ENCODE measurements at places on chromosomes 7 and 10.
A peak's percentile ranks its signal among the peaks of the same experiment; 100 is the strongest.

- no peaks in the 10 kb centered on the region for H3K36me3 ChIP-seq
- peak; percentile 65 for DNase-seq
- H3K4me1 ChIP-seq: peaks cover 23% of the 10 kb centered on the region
- peaks cover 76% of the 10 kb centered on the region for H3K27me3 ChIP-seq
- peak overlapping the region; percentile 85 for H3K4me3 ChIP-seq
Observed at GRCh38 chr10:33336582-33337325, 2.3 kb upstream of the NRP1 start.

DNA sequence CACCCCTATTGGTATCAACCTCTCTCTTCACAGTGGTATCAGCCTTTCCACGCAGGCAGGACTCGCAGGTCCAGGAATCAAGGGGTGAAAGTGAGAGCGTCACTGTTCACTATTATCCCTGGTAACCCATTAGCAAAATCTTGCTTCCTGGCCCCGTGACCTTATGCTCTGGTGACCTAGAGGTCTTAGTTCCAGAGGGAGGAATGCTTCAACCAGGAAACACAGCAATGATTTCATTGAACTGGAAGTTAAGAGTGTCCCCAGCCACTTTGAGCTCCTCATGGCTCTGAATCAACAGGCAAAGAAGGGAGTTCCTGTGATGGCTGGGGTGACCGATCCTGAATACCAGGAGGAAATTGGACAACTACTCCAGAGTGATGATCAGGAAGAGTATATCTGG lies 90.6 kb downstream of the CUL2 start:
- no peak overlapping the region for H3K27ac ChIP-seq
- no peaks in the 10 kb centered on the region for H3K36me3 ChIP-seq
- no peaks in the 10 kb centered on the region for H3K27me3 ChIP-seq
- H3K4me1 ChIP-seq: 0 out of 2 replicates have a peak, but pooled peaks cover 3% of the 10 kb centered on the region
- no peak overlapping the region for H3K4me3 ChIP-seq

- no peaks in the 10 kb centered on the region for H3K27me3 ChIP-seq
- no peaks in the 10 kb centered on the region for H3K36me3 ChIP-seq
- DNase-seq: no peak
- H3K4me1 ChIP-seq: peaks cover 49% of the 10 kb centered on the region
- H3K27ac ChIP-seq: no peak overlapping the region
- H3K4me3 ChIP-seq: no peak overlapping the region
Observed at GRCh38 chr10:86836044-86836443, 79.6 kb downstream of the BMPR1A start.

DNA sequence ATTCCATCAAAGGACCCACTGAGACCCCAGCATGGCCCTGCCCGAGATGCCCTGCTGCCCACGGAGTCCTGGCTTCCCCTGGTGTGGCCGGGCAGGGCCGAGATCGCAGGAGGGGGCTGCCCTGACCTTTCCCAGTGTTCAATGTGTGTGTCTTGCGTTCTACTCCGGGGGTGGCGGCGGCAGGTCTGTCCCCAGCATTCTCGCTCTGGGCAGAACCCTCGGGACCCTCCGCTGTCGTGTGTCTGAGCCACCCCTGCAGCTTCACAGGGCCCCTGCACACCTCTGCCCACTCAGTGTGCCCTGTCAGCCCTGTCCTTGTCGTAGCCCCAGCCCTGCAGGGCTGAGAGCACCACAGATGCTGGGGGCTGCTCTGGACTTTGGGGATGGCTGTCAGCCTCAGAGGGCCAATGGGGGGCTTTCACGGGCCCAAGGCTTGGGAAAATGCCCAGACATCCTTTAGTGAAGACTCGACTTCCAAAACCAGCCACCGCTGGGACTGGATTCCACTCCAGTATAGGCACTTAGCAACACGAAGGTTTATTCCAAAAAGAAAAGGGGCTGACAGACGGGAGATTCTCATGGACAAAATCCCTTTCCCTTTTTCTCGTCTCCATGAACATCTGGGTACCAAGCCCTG lies 30.0 kb upstream of the KNDC1 start:
- no peaks in the 10 kb centered on the region for H3K36me3 ChIP-seq
- H3K27me3 ChIP-seq: no peaks in the 10 kb centered on the region
- DNase-seq: no peak
- no peaks in the 10 kb centered on the region for H3K4me1 ChIP-seq

GRCh38 chr10:61964949-61965702 lies 63.6 kb downstream of the ARID5B start:
- H3K27me3 ChIP-seq: no peaks in the 10 kb centered on the region
- H3K4me3 ChIP-seq: no peak overlapping the region
- H3K27ac ChIP-seq: no peak overlapping the region

DNA sequence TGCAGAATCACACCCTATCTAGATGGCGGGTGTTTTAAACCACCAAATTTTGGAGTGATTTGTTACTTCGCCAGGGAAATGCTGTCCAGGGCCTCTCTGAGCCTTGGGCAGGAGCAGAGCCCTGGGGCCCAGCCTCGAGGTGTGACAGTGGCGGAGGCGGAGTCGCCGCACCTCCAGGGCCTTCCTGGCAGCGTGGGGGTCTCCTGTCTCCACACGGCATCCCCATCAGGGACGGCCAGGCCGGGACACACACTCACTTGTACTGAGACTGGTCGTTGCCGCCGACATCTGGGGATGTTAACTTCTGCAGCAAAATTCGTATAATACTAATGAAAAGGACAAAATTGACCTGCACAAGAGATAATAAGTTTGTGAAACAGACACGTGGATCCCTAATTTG lies 110.7 kb downstream of the VIPR2 start:
- no peak overlapping the region for H3K4me3 ChIP-seq
- H3K27ac ChIP-seq: no peak overlapping the region
- DNase-seq: no peak
- no peaks in the 10 kb centered on the region for H3K27me3 ChIP-seq

GRCh38 chr10:117997673-117998072 lies 49.1 kb downstream of the RAB11FIP2 start:
- no peak overlapping the region for H3K27ac ChIP-seq
- H3K27me3 ChIP-seq: no peaks in the 10 kb centered on the region
- H3K36me3 ChIP-seq: no peaks in the 10 kb centered on the region
- no peak overlapping the region for H3K4me3 ChIP-seq

- H3K27me3 ChIP-seq: no peaks in the 10 kb centered on the region
- H3K27ac ChIP-seq: no peak overlapping the region
Observed at GRCh38 chr10:62001898-62002297, 100.4 kb downstream of the ARID5B start.

DNA sequence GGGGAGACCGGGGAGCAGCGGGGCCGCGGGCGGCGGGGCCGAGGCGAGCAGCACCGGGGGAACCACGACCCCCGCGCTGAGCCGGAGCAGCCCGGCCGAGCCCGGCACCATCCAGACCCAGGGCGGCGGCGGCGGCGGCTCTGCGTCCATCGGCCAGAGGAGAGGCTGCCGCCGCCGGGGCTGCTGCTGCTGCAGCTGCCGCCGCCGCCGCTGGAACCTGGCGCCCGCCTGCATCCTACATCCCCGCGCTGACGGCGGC lies 190 bp downstream of the TCERG1L start:
- no peaks in the 10 kb centered on the region for H3K36me3 ChIP-seq
- H3K27ac ChIP-seq: no peak overlapping the region
- peaks cover 7% of the 10 kb centered on the region for H3K27me3 ChIP-seq
- DNase-seq: no peak
- peaks cover 3% of the 10 kb centered on the region for H3K4me1 ChIP-seq
- peak overlapping the region; percentile 55 for H3K4me3 ChIP-seq

GRCh38 chr7:11935905-11936304 lies 103.9 kb upstream of the THSD7A start:
- no peak for DNase-seq
- no peak overlapping the region for H3K27ac ChIP-seq
- H3K4me1 ChIP-seq: no peaks in the 10 kb centered on the region

- H3K4me1 ChIP-seq: peaks cover 12% of the 10 kb centered on the region
- DNase-seq: no peak
- H3K27ac ChIP-seq: no peak overlapping the region
- no peak overlapping the region for H3K4me3 ChIP-seq
- no peaks in the 10 kb centered on the region for H3K27me3 ChIP-seq
- no peaks in the 10 kb centered on the region for H3K36me3 ChIP-seq
Observed at GRCh38 chr7:132425942-132426341, 150.3 kb downstream of the PLXNA4 start.

- H3K4me1 ChIP-seq: no peaks in the 10 kb centered on the region
- no peaks in the 10 kb centered on the region for H3K27me3 ChIP-seq
- DNase-seq: no peak
- no peaks in the 10 kb centered on the region for H3K36me3 ChIP-seq
Observed at GRCh38 chr7:94277236-94277635, 117.5 kb upstream of the COL1A2 start.

DNA sequence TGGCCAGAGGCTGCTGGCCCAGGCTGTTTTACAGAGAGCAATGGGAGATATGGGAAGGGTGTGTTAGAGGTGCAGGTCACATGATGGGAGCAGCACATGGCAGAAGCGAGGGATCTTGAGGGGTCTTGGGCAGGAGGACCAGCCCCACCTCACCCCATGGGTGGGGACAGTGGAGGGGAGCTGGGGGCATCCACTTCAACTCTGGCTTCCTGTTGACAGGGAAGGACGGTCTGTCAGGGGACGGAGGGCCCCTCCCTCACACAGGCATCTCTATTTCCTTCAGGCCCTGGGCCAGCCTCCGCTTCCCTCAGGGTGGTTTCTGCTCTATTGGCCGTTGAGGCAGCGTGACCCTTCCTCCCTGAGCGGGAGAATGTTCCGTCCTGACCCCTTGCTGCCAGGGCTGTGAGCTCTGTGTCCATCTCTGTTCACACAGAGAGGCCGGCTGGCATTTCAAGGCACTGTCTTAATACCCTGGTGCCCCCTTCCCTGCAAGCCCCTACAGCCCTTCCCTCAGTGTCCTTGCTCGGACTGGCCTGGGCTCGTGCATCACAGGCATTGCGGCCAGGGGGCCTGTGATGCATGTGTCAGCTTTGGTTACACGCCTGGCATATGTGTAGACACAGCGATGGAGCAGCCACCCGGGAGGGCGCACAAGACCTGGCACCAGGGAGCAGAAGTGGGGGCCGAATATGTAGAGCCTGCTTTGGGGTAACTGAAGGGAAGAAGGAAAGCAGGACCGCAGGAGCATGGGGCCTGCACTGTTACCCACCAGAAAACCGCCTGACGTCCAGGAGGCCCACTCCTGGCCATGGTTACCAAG lies 31.8 kb downstream of the RAMP3 start:
- H3K27ac ChIP-seq: no peak overlapping the region
- no peak overlapping the region for H3K4me3 ChIP-seq
- no peaks in the 10 kb centered on the region for H3K4me1 ChIP-seq
- H3K27me3 ChIP-seq: no peaks in the 10 kb centered on the region

DNA sequence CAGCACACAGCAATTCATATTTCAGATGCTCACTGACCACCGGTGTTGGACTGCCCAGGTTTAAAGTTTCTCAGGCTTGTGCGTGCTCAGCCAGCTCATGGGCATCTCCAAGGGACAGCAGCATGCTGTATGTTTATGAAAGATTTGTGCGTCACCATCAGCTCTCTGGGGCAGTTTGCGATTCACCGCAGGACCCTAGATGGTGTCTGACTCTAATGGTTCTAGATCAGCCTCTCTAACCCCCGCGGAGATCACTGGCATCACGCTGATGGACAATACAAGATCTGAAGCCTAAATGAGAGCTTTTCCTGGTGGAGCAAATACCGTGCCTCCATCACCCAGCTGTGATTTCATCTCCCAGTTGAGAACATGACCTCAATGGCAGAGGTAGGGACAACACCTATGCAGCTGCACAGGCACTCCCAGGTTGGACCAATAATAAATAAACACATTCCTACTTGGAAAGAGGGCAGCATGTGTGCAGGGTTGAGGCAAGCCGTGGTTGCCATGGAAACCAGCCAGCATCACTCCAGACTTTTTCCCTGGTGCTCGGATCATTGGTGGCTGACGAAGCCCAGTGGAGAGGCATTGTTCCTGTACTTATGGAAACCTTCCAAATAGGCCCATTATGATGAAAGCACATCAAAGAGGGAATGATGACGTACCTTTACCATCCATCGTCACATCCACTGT lies 253.6 kb downstream of the KCNMA1 start:
- H3K4me1 ChIP-seq: peaks cover 12% of the 10 kb centered on the region
- no peak overlapping the region for H3K27ac ChIP-seq
- H3K27me3 ChIP-seq: no peaks in the 10 kb centered on the region
- H3K4me3 ChIP-seq: no peak overlapping the region
- no peaks in the 10 kb centered on the region for H3K36me3 ChIP-seq

DNA sequence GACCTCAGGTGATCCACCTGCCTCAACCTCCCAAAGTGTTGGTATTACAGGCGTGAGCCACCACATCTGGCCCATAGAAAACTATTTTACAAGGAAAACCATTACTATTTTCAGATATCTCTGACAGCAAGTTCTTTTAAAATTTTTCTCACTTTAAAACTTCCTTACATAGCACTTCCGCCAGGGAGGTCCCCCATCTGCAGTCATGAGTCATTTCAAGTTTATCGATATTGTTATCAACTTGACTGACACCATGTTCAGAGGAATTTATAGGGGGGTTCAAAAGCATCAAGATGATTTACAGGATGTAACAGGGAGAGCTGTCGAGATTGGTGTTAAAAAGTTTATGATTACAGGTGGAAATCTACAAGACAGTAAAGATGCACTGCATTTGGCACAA lies 88.8 kb downstream of the NRBF2 start:
- no peaks in the 10 kb centered on the region for H3K27me3 ChIP-seq
- DNase-seq: no peak
- H3K27ac ChIP-seq: no peak overlapping the region
- H3K4me3 ChIP-seq: no peak overlapping the region
